Activated CD4-positive, alpha-beta T cell treated with anti-CD3 and anti-CD28 coated beads, Interleukin-2, amount 50 U/mL, for 48 hours (primary cell): ENCODE measurements at places on chromosomes 11 and 22.

DNA sequence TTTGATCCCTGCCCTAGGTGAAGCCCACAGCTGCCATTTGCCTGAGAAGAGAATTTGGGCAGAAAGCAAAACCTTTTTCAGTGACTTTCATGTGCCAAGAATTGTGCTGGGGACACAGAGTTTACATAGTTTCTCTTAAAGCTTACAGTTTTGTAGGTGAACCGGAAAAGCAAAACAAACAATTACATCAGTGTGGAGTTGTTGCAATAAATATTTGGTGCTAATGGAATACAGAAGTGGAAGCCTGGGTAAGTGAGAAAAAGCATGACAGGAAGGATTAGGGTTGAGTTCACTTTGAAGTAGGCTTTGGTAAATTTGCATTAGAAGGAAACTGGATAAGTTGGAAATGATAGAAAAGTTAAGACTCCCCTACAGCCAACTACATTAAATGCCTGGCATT, 82.7 kb downstream of the RASSF10 start:
- no peak for DNase-seq

- DNase-seq, result no peak
Observed at GRCh38 chr11:7522121-7522520, 8.3 kb downstream of the PPFIBP2 start.

DNA sequence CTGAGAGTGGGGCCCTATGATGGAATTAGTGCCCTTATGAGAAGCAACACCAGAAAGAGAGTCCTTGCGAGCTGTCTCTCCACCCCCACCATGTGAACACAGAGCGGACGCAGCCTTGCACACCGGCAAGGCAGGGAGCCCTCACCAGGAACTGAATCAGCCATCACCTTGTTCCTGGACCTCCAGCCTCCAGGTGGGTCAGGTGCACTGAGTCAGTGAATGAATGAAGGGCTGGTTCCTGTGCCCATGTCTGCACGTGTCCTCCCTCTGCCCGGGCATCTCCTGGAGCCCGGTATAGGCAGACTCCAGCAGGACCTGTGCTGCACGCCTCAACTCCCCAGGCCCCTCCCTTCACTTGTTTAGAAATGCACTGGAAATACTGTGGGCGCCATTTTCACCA, 54.9 kb downstream of the LINC01488 start:
- no peak for DNase-seq

- DNase-seq, result no peak
Observed at GRCh38 chr22:49016909-49017481, 810.7 kb downstream of the BRD1 start.

DNA sequence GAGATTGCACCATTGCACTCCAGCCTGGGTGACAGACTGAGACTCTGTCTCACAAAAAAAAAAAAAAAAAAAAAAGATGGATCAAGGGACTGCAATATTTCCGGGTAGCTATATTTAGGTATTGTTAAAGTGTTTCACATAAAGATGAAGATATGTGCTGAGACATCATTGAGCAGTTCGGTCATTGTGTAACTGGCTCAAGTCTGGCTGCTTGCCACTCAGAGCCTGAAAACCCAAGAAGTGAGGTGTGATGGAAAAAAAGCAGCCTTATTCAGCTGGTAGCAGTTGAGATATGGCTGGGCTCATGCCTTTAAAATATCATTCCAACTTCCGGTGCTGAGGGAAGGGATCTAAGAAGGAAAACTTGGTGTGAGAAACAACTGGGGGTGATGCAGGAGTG, 46.9 kb downstream of the LUZP2 start:
- no peak for DNase-seq

GRCh38 chr22:29479417-29480261, at the start of gene NEFH:
TSS of gene NEFH (plus strand) at chr22:29480218. CDS start at chr22:29480263, 45 bp downstream.
- DNase-seq, result no peak

DNA sequence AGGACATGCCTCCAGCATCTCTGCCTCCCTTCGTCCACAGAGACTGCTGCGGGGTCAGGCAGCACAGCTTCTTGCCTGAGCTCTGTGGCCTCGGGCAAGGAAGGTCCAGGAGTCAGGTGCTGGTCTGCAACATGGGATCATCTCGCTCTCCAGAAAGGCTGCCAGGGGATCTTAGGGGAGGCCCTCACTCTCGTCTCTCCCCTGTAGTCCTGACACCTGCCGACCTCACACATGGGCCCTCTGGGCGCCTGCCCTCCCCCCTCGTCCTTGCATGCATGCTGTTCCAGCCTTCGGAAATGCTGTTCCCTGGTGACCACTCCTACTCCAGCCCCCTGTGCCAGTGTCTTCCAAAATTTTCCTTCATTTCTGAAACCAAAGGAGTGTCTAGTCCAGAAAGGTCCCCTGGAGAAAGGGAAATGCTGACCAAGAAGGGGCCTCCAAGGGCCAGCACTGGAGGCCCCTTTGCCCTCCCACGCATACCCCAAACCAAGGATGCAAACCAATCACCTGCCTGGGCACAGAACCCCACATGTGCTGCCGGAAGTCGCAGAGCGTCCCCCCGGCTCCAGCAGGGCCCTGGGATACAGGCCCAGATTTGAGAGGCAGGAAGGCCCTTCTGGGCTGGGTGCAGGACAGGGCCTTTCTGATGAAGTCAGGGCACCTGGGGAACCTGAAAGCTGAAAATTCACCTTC, 41.0 kb downstream of the IGF2 start:
- DNase-seq, result no peak

DNA sequence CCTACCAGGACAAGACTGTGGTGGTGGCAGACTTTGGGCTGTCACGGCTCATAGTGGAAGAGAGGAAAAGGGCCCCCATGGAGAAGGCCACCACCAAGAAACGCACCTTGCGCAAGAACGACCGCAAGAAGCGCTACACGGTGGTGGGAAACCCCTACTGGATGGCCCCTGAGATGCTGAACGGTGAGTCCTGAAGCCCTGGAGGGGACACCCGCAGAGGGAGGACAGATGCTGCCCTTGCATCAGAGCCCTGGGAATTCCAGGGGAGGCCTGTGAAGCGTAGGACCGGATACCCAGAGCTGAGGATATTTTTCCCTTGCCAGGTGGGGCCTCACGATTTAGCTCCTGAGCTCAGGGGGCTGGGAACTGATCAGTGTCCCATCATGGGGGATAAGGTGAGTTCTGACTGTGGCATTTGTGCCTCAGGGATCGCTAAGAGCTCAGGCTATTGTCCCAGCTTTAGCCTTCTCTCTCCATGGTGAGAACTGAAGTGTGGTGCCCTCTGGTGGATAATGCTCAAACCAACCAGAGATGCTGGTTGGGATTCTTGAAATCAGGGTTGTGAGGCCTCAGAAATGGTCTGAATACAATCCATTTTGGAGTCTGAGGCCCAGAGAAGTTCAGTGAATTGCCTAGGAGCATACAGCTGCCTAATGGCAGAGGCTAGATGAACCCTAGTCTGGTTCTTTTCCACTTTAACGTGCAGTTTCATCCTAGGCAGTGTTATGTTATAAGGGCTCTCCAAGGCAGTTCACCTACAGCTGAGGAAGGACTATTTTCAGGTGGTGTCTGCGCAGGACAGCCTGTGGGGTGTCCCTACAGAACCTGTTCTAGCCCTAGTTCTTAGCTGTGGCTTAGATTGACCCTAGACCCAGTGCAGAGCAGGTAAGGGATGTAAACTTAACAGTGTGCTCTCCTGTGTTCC, 19.5 kb downstream of the PIK3IP1 start:
- peak; percentile 63 for DNase-seq

DNA sequence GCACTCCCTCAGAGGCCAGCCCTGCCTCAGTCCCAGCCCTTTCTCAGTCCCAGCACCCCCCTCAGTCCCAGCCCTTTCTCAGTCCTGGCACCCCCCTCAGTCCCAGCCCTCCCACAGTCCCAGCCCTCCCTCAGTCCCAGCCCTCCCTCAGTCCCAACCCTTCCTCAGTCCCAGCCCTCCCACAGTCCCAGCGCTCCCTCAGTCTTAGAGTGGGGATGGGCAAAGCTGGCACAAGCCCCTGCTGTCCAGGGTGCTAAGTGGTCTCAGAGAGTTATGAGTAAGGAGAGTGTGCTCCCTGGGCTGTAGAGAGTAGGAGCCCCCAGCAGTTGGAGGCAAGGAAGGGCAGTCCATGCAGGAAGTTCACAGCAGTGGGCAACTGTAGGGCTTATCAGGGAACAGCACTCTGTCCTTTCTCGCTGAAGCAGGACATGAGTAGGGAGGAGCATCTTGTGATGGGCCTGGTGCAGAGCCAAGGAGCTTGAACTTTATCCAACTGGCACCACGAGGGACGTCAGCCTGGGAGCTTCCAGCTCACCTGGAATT, 51.4 kb upstream of the CRYBB3 start:
- no peak for DNase-seq

GRCh38 chr11:76788661-76789442, 5.7 kb downstream of the TSKU start:
- no peak for DNase-seq

GRCh38 chr11:115385226-115385625, 119.0 kb downstream of the CADM1 start:
- DNase-seq, result no peak

GRCh38 chr11:35111161-35112055, 27.6 kb upstream of the CD44 start:
- no peak for DNase-seq

GRCh38 chr11:86204356-86204755, 40.2 kb upstream of the EED start:
- no peak for DNase-seq

DNA sequence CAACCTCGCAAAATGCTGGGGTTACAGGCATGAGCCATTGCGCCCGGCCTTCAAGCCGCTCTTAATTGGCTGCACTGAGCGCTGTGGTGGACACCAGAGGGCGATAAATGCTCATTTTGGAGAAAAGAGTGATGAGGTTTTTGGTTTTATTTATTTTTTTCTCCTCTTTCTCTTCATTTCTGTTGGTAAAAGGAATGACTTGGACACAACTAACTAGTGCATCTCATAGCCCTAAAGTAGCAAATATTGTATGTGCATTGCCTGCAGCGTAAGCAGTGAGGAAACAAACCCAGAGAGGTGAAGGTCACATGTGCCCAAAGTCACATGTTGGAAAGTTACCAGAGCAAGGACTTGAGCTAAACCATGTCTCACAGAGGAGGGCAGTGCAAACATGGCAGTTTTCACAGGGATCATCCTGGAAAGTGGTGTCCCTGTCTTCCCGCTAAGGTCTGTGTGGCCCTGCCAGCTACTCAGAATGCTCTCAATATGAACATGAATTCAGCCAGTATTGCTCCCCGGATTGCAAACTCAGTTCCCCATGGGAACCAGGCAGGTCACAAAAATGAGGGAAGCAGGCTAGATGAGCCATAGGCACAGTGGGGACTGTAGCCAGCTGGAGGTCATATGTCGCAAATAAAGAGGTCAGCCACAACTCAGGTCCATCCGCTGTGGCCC, 8.6 kb upstream of the CD82 start:
- peak; percentile 79 for DNase-seq

DNA sequence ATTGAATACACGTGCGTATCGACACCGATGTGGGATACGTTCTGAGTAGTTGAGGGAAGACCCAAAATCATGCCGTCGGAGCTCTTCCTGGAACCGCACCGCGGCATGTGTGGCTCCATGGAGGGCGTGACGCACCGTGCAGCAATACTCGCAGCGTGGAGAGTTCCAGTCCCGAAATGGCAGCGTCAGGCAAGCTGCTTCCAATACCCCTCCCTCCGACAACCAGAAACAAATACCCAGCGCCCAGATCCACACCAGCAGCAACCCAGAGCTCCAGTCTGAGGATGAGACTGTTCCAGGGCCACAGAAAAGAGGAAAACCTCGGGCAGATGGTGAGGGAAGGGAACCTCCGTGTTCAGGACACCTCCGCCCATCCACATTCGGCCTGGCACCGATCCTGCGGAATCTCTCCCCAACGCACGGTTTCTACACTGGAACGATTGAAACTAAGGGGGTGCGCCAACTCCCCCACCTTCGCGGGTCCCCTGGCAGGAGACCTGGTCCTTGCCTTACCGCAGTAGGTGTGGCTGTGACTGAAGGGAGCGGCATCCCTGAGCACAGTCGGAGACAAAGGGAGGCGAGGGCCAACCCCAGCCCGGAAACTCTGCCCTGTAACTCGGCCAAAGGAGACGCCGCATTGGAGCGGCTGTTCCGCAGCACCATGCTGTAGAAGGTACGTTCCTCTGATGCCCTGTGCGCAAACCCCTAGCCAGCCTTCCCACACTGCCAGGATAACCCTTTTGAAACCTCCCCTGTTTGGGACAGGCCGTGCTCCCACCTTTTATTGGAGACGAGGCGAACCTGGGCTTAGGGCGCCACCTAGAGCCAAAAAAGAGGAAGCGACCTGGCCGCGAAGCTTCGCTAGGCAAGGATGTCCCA, 28.2 kb downstream of the DBX1 start:
- DNase-seq, result peak; percentile 58

DNA sequence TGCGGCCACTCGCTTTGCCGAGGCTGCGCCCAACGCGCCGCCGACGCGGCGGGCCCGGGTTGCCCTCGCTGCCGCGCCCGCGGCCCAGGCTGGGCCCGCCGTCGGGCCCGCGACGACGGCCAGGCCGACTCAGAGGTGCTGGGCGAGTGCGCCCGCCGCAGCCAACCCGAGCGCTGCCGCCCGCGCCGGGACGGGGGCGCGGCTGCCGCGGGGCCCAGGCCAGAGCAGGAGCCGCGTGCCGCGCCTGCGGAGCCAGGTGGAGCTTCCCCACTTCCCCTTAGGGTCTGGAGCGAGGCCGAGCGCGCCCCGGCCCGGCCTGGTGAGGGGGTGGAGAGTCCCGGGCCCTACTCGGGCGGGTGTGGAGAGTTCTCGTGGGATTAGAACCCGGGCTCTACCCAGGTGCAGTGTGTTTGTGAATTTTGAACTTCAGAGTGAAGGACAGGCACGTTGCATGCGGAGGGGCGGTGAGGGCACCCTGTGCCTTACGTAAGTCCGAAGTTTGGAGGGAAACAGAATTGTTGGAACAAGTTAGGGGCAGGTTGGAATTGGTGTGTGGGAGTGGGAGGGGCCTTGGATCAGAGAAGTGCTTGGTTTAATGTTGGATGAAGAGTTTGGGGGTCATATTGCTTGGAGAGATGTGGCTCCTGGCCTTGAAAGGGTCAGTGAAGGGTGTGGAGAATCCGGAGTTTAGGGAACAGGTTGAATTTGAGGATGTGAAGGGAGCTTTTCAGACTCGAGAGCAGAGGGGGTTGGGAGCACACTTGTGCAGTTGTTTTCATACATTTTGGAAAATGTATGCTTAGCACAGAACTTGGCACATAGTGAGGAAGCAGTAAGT, 697 bp downstream of the RNF169 start:
- peak; percentile 50 for DNase-seq

- no peak for DNase-seq
Observed at GRCh38 chr22:45163099-45163450, 650 bp upstream of the NUP50 start.

DNA sequence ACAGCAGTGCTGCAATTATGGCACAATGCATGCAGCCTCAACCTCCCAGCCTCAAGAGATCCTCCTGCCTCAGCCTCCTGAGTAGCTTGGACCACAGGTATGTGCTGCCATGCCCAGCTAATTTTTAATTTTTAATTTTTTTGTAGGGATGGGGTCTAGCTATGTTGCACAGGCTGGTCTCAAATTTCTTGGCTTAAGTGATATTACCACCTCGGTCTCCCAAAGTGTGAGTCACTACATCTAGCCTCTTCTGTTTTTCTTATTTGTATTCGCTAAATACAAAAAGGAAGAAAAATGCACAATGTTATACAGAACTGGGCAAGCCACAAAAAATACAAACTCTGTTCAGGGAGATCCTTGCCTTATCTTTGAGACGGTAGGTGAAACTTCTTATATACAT, 62.1 kb downstream of the DDI1 start:
- DNase-seq, result no peak

- DNase-seq, result no peak
Observed at GRCh38 chr22:27370269-27370668, 431.3 kb downstream of the MN1 start.
